ENCODE measurements at places on chromosomes 11 and 22. TPM values are rescaled to one million over a fixed set of nuclear protein-coding genes. Genes with fewer than 3 reads are reported as not detected.

DNA sequence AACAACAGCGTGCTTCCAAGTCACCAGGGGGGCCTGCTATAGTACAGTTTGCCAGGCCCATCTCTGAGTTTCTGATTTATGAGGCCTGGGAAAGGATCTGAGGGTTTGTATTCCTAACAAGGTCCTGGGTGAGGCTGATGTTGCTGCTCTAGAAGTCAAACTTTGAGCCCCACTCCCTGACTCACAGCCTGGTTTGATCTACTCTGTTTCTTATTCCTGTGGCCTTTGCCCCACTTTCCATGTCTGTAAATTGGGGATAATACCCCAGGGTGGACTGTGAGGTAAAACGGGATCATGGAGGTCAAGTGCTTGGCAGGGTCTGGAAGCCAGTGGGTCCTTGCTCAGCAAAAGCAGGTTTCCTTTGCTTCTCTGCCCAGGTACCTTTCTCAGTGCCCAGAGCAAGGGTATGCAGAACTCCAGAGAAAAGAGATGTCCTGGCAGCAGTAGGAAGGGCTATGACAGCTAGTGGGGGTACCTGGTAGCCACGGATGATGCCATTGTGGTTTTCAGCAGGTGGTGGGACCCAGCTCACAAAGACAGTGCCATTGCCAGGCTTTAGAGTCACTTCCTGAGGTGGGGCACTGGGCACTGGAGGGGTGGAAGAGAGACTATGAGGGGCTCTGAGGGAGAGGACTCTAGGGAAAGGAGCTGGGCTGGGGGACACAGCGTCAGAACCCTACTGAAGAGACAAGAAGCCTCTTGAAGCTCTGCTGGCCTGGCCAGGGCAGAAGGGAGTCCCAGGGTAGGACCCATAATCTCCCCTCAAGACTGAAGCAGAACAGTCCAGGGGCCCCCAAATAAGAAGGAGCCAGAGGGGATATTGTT lies 2.8 kb downstream of the ROBO4 start:
- H3K27ac ChIP-seq, result peak overlapping the region; percentile 95
- H3K27me3 ChIP-seq, result no peaks in the 10 kb centered on the region
- DNase-seq, result no peak
- peaks cover 47% of the 10 kb centered on the region for H3K36me3 ChIP-seq
- H3K4me1 ChIP-seq, result peaks cover 72% of the 10 kb centered on the region
- peak overlapping the region; percentile 88 for H3K4me3 ChIP-seq

DNA sequence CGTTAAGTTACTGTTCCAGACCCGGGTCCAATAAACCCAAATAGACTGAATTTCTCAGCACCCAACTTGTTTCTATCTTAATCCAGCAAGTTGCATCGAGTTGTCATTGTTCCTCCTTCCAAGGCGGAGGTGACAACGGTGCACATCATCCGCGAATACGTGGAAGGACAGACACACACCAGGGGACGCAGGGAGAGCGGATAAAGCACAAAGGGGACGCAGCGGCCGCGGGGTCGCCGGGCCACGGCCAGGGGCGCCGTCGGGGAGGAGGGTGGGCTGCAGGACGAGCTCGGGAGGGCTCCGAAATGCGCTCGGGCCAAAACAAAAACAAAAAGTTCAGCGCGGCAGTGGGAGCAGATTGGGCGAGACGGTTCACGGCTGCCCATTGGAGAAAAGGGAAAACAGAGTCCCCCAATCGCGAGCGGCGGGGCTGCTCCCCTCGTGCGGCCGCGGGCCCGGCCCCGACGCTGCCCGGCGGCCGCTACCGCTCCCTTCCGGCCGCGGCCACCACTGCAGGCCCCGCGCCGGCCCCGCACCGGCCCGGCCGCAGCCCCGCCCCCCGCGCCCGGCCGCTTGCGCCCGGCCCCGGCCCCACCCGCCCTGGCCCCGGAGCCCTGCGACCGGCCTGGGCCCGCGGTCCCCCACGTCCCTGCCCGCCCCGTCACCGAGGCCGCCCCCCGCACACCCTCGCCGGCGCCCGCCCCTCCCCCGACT lies 518 bp downstream of the KMT5B start:
- peak; percentile 63 for DNase-seq
- no peaks in the 10 kb centered on the region for H3K36me3 ChIP-seq
- no peaks in the 10 kb centered on the region for H3K27me3 ChIP-seq

TYR gene
- not detected for polyA plus RNA-seq

PDE3B gene
- 0.26 TPM for polyA plus RNA-seq

- no peak for DNase-seq
- H3K27me3 ChIP-seq, result peaks cover 3% of the 10 kb centered on the region
- no peaks in the 10 kb centered on the region for H3K36me3 ChIP-seq
- H3K27ac ChIP-seq, result no peak overlapping the region
- no peak overlapping the region for H3K4me3 ChIP-seq
Measured at GRCh38 chr11:117830674-117831351, 6.3 kb upstream of the FXYD2 start.

DNA sequence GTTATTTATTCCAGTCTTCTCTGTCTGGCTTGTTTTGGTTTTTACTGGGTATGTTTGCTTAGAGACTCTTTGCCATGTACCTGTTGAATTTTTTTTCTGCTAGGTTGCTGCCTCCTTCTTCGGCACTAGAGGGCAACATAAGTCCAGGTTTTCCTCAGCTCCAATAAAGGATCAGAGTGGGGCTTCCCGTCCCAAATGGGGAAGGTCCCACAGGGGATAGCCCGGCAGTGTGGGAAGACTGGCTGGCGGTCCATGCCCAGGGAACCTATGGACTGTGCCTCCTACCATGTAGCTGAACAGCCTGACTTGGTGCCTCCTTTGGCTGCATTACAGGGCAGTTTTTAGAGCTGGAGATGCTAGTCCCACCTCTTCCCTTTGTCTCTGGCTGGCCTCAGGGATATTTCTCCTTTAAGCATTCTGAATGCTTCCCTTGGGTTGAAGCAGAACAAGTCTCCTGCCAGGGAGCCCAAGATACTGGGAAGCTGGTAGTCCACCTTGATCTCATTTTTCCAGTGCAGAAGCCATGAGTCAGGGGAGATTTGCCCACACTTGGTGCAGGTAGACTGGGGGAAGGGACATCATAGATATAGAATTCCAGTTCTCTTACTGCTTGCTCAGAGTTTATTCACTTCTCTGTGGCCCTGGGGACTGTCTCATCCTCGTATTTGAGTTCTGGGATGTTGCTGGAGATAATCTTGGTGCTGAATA lies 60.2 kb downstream of the BRD1 start:
- no peaks in the 10 kb centered on the region for H3K4me1 ChIP-seq
- no peak overlapping the region for H3K27ac ChIP-seq
- H3K4me3 ChIP-seq, result no peak overlapping the region
- peak; percentile 64 for DNase-seq
- H3K36me3 ChIP-seq, result no peaks in the 10 kb centered on the region

KCNQ1 gene
- polyA plus RNA-seq, result 0.07 TPM

DNA sequence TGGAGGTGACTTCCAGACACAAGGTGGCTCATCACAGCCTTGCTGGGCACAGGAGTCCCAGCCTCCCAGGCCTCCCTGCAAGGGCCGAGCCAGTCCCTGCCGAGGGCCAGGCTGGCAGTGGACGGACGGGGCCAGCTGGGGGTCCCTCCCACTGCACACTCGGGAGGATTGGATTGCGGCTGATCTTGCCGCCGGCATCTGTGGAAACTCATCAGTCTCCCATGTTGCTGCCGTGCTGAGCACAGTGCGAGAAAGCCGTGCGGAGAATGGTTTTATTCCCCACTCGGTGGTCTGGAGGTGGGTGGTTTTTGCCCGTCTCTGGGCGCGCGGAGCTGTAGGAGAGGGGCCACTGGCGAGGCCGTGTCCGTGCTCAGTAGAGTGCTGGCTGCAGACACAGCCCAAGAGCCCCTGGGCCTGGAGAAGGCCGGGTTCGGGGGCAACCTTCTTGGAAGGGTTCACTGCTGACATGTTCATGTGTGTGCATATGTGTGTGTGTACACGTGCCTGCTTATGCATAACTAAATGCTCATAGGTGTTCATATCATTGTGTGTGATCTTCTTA lies 1246.4 kb downstream of the BRD1 start:
- no peaks in the 10 kb centered on the region for H3K36me3 ChIP-seq
- peaks cover 9% of the 10 kb centered on the region for H3K27me3 ChIP-seq
- H3K4me3 ChIP-seq, result no peak overlapping the region
- H3K4me1 ChIP-seq, result no peaks in the 10 kb centered on the region
- no peak for DNase-seq

MFNG gene
- 257 TPM for polyA plus RNA-seq

GRCh38 chr22:46209262-46209661 lies 40.8 kb downstream of the CDPF1 start:
- no peak overlapping the region for H3K4me3 ChIP-seq
- DNase-seq, result no peak
- no peaks in the 10 kb centered on the region for H3K36me3 ChIP-seq
- H3K4me1 ChIP-seq, result no peaks in the 10 kb centered on the region
- no peak overlapping the region for H3K27ac ChIP-seq
- H3K27me3 ChIP-seq, result no peaks in the 10 kb centered on the region

DNA sequence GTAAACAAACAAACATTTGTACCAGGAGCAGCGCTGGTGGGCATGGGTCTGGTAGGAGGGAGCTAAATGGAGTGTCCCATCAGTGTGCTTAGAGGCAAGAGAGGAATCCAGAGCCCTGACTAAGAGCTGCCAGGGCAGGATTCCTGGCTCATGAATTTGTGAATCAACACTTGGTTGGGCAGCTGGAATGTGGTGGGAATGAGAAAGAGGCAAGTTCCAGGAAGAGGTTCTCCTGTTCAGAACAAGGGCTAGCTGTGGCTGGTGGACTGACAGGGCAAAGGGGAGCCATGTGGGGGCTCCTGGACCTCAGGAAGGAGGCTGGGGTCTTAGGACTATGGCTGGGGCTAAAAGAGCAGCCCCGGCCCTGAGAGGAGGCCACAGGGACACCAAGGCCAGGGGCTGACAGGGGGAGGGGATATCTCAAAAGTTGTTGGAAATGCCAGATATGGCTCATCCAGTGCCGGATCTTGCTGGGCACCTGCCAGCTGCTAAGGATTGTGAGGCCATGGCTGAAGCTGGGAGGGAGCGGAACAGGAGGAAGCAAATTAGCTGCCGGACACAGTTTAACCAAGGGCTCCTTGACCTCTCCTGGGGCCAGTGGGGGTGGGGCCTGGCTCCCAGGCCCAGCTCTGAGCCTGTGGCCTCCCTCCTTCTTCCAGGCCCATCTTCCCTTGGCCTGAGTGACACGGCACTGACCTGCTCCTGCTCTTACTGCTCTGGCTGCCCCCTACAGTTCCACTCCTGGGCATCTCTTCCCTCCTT lies 14.6 kb upstream of the P2RY6 start:
- H3K4me3 ChIP-seq, result no peak overlapping the region
- no peaks in the 10 kb centered on the region for H3K27me3 ChIP-seq
- no peaks in the 10 kb centered on the region for H3K36me3 ChIP-seq
- peak; percentile 24 for DNase-seq

DNA sequence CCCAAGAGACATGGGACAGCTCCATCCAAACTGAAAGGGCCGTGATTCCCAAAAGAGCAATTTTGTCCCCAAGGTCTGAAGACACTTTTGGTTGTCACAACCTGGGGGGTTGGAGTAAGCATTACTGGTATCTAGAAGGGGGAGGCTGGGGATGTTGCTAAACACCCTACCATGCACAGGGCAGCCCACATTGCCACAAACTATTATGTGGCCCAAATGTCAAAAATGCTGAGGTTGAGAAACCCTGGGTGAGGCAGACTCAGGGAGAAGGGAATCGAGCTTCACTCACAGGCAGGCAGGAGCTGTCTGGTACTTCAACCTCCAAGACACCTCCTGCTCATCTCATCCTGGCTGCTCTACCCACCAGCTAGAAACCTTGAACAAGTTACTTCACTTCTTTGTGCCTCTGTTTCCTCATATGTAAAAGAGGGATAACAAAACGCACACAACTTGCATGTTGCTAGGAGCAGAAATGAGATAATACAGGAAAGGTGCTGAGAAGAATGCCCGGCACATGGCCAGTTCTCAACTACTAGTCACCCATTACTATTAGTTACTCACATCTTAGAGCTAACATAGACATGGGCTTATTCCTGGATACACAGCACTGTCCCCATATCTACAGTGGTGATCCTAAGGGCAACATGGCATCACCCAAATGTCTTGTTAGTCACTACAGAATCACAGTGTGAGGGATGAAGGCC lies 8.8 kb downstream of the SERPIND1 start:
- H3K27ac ChIP-seq, result peak overlapping the region; percentile 97
- no peaks in the 10 kb centered on the region for H3K27me3 ChIP-seq
- peaks cover 67% of the 10 kb centered on the region for H3K4me1 ChIP-seq

PGAP2 gene
- 39.3 TPM for polyA plus RNA-seq

DNA sequence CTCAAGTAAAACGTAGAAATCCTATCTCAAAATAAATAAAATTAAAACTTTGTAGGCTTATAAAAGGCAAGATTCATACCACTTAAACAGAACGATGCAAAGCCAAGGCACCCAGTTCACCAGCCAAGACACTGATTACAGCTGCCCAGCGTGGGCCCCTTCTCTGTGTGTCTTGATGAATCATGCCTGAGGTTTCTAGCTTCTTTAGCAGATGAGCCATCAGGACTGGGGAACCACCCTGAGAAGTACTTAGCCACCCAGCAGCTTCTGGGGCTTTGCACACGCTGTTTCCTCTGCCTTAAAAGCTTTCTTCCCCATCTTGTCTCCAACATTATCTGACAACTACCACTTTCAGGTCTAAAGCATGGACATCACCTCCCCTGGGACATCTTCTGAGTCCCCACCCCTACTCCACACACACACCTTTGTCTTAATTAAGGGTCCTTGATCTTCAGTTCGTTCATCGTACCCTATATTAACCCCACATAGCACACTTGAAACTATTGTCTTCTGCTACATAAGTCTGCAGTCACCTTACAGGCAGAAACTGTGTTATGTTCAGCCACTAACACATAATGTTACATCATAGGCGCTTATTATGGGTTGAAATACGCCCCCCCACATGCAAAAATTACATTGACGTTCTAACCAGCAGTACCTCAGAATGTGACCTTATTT lies 8.7 kb upstream of the LAYN start:
- no peak overlapping the region for H3K27ac ChIP-seq
- DNase-seq, result no peak
- no peaks in the 10 kb centered on the region for H3K4me1 ChIP-seq
- no peaks in the 10 kb centered on the region for H3K36me3 ChIP-seq
- no peak overlapping the region for H3K4me3 ChIP-seq

KRTAP5-6 gene
- not detected for polyA plus RNA-seq

GRCh38 chr22:44427611-44428470 lies 70.2 kb downstream of the RTL6 start:
- H3K4me3 ChIP-seq, result no peak overlapping the region
- no peaks in the 10 kb centered on the region for H3K36me3 ChIP-seq
- H3K4me1 ChIP-seq, result no peaks in the 10 kb centered on the region

SUN2 gene
- 76.7 TPM for polyA plus RNA-seq
